ENCODE measurements at places on chromosomes 11 and 22.
A peak's percentile ranks its signal among the peaks of the same experiment; 100 is the strongest.

GRCh38 chr22:23408321-23408720 lies 171.8 kb downstream of the IGLL1 start:
- no peak for DNase-seq

- DNase-seq, result no peak
Measured at GRCh38 chr11:60338053-60338452, 11.0 kb downstream of the MS4A6E start.

DNA sequence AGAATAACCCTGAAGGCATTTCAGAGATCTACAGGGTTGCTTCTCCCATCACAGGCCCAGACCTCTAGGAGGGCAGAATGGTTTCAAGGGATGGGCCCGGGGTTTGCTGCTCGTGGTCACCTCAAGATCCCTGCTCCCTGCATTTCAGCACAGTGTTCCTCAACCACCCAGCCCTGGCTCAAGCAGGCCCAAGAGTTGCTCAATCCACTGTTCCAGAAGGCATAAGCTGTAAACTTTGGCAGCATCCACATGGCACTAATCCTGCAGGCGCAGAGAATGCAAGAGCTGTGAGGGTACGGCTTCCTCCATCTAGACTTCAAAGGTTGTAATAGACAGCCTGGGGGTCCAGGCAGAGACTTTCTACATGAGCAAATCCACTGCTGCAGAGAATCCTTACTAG lies 225.0 kb upstream of the UBASH3B start:
- DNase-seq, result no peak

- no peak for DNase-seq
Measured at GRCh38 chr11:94757037-94757735, 11.0 kb upstream of the AMOTL1 start.

- no peak for DNase-seq
Measured at GRCh38 chr22:38190581-38190980, 9.0 kb upstream of the PLA2G6 start.

DNA sequence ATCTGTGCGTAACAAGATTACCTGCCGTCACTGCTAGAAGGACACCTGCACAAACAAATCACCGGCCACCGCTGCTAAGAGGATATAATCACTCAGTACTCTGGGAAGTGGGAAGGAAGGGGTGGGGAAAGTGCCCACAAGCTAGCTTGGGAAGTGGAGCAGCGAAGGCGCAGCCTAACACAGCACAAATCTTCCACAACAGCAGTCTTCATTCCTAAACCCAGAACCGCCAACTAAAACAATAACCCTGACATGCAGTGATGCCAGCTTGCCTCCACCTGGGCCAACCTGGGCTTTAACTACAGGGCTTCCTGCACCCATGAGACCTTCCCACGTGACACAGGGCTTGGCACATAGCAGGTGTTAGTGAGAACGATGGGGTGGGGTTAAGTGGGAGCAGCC lies 5.1 kb downstream of the DGCR2 start:
- no peak for DNase-seq

- DNase-seq, result no peak
Measured at GRCh38 chr11:20563866-20564265, 35.5 kb upstream of the SLC6A5 start.

- DNase-seq, result no peak
Measured at GRCh38 chr11:61345954-61346843, 13.2 kb downstream of the TKFC start.

DNA sequence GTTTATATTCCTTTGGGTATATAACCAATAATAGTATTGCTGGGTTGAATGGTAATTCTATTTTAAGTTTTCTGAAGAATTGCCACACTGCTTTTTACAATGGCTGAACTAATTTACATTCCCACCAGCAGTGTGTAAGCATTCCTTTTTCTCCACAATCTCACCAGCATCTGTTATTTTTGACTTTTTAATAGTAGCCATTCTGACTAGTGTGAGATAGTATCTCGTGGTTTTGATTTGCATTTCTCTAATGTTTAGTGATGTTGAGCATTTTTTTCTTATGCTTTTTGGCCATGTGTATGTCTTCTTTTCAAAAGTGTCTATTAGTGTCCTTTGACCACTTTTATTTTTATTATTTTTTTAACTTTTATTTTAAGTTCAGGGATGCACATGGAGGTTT lies 275.3 kb downstream of the METTL15 start:
- no peak for DNase-seq

- DNase-seq, result no peak
Measured at GRCh38 chr11:33652431-33652830, 48.2 kb downstream of the C11orf91 start.

- no peak for DNase-seq
Measured at GRCh38 chr11:14529951-14530350, 9.8 kb upstream of the PSMA1 start.

- DNase-seq, result no peak
Measured at GRCh38 chr22:19991645-19992451, 24.8 kb downstream of the ARVCF start.

DNA sequence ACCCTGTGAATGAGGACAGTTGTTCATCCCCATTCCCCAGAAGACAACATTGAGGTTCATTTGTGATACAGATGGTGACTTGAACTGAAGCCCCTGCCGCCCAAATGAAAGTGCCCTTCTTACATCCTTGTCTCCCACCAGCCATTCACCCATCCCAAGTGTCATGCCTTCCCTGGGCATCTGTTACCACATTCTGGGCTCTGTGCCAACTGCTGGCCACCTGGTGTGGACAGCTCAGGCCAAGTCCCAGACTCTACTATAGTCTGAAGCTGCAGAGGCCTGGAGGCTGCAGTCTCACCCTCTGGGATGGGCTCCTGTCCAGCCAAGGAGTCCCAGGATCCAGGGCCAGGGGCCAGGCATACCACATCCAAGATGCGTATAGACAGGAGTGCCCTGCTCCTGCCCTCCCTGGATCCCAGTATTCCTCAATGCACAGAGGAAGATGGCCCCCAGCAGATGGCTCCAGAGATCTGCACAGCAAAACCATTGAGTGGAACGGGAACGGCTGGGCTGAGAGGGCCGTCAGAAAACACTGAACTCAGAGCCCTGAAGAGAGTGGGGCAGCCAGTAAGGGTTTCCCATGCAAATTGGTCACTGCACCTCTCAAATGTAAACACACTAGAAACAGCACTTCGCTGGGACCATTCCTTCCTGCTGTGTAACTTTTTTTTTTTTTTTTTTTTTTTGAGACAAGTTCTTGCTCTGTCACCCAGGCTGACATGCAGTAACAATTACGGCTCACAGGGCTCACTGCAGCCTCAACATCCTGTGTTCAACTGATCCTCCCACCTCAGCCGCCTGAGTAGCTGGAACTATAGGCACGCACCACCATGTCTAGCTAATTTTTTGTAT lies 22.8 kb downstream of the ARRB1 start:
- no peak for DNase-seq

GRCh38 chr22:35257002-35257320 lies 332 bp upstream of the HMGXB4 start:
- DNase-seq, result no peak

DNA sequence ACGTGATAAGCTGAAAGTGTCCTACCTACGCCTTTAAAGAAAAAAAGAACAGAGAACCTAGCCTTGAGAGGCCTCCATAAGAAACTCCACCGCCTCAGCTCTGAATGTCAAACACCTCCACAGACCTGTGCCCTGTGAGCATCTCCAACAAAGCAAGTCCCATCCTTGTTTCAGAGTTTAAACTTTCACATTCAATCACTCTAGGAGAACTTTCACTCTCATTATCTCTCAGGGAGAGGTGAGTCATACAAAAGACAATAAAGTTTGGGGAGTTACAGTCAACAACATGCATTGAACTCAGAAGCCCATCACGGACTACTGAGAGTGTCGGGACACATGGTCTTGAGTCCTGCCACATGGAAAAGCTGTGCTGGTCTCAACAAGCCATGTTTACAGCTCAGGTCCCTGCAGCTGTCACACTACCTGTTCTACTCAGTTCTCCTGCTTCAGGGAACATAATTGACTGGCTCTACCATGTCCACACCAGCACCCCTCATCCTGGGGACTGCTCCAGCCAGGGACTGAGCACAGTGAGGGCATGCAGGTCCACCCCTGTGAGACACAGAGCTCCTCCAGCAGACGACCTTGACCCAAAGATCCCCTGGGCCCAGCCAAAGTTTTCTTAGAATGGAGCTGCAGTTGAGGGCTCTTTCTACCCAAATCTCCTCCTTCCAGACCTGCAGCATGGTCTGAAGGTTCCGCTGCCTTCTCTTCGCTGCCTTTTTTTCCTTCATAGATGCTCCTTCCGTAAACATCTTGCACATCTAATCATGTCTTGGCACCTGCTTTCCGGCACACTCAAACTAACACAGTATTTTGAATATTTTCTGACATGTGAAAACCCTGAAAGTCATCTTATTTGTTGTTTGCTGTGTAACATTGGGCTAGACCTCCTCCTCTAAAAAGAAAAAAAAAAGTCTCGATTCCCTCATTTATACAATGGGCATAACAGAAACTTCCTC lies 114.9 kb downstream of the ETS1 start:
- DNase-seq, result no peak

GRCh38 chr11:114775875-114776621 lies 97.7 kb downstream of the NXPE2 start:
- no peak for DNase-seq

GRCh38 chr11:86670911-86671310 lies 1.5 kb downstream of the ME3 start:
- no peak for DNase-seq

DNA sequence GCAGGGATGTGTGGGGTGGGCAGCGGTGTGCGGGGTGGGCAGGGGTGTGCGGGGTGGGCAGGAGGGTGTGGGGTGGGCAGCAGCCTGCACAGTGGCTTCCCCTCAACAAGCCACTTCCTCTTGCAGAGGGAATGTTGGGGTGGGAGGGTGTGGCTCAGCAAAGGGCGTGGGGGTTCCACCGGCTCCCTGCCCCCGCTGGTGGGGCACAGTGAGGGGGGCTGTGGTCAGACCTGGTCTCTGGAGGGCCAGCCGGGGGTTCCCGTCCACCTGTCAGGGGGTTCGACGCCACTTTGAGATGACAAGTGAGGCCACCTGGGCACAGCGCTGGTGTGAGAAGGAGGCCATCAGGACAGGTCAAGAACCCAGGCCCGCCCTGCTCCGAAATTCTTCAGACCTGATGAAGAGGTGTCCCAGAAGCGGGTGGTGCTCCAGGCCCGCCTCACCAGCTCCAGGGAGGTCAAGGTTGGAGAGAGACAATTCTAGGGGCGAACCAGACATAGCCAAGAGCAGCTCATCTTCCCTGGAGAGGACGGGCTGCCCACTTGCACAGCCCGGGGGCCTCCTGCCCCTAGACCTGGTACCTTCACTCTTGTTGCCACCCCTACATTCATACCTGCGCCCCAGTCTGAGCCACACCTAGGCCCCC lies 1.3 kb downstream of the C11orf21 start:
- DNase-seq, result no peak

- DNase-seq, result no peak
Measured at GRCh38 chr11:15062599-15062998, 10.8 kb upstream of the CALCB start.

DNA sequence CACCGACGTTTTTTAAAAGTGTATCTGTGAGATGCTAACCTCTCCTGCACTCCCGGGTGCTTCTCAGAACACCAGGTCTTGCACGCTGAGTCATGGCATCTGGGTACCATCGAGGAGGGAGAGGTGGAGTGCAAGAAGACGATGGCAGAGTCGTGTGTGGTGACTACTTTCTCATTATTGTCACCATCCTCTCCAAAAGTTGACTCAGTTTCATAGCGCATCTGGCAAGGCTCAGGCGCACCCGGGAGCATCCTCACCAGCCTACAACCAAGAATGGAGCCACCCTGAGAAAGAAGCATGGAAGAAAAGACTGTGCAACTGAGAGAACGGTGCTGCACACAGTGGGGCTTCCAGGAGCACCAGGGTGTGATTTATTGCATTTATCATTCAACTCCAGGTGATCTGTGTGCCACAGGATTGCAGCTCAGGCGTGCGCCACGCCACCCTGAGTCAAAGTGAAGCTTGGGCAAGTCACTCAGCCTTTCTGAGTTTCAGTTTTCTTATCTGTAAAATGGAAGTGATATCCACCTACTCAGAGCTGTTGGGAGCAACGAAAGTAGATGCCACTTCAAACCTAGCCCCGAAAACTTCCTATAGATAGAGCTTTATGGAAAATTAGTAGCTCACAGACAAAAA lies 65.4 kb downstream of the LINC01488 start:
- peak; percentile 22 for DNase-seq

DNA sequence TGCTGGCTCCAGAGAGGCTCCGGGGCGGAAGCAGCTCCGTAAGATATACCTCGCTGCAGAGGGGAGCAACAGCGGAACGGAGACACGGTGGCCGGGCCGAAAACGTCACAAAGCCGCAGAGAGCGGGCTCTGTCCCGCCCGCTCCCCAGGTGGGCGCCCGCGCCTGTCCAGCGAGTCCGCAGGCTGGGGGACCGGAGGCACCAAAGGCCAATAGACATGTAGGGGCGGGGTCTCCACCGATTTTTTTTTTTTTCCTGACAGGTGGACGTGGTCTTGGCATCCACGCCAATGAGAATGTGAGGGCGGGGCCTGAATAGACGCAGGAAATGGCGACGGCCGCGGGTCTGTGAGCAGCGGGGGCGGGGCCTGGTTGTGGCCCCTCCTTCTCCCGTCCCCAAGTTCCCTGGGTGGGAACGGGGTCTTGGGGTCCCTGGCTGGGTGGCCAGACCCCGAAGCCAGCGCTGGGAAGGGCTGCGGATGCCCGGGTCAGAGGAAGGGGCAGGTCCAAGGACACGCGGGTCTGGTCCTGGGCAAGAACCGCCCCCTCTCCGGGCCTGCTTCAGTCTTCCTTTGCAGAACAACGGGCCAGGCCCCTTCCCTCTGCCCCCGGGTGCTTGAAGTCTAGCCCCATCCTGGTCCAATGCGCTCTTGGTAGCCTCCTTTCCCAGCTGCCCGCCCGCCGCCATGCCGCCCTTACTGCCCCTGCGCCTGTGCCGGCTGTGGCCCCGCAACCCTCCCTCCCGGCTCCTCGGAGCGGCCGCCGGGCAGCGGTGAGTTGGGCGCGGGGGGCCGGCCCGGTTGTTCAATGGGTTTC lies at the start of gene DNAJC4:
Gene DNAJC4, plus strand, starts transcription at position 378 of the 814 bp plus-strand sequence. Its CDS starts 307 bp downstream, at position 685.
- DNase-seq, result peak; percentile 72

DNA sequence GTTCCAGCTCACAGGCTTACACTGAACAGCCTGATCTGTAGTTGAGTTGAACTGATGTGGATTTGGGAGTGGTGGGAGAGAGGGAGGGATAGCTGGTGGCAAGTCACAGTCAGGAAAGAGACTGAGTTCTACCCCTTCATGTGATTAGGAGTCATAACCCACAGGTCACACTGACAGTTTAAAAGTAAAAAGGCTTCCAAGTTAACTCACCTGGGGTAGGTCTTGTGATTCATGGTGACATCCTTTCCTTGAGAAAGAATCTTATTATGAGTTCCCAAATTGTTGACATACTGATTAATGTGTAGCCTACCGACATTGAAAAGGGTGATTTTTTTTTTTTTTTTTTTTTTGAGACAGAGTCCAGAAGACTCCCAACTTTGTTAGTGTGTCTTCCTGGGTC lies 5.4 kb downstream of the IZUMO1R start:
- DNase-seq, result no peak

Data from stimulated activated CD8-positive, alpha-beta memory T cell treated with anti-CD3 and anti-CD28 coated beads, Interleukin-7, amount 100 ng/mL, for 48 hours (primary cell).